Nucleus accumbens (tissue), 56 donors: ENCODE measurements at places on chromosomes 13 and 19.

- no peak for DNase-seq
Measured at GRCh38 chr13:29106651-29107050, 286.5 kb downstream of the MTUS2 start.

GRCh38 chr19:48837051-48837524 is 797 bp upstream of the HSD17B14 start:
- peak; percentile 88 for DNase-seq

DNA sequence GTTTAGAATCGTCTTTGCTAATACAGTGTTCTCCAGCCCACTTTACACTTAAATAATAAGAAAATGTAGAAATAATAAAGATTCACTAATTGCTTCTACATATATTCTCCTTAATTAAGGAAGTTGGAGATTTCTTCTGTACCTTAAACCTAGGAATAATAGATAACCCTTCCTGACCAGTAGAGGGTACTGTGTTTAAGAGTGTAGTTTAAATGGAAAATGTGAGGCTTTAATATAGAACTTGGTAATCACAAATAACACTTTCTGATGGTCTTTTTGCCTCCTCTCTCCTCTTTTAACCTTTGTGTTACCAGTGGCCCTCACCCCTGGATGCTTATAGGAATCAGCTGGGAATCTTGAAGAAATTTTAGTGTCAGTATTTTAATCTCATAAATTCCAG is 20.7 kb downstream of the POMP start:
- DNase-seq: no peak

GRCh38 chr13:62483774-62484173 is 1068.1 kb upstream of the PCDH20 start:
- no peak for DNase-seq

GRCh38 chr13:51643882-51644281 is 59.6 kb downstream of the WDFY2 start:
- DNase-seq: no peak

GRCh38 chr19:18160971-18161635 is 8.1 kb downstream of the PIK3R2 start:
- DNase-seq: peak; percentile 27

DNA sequence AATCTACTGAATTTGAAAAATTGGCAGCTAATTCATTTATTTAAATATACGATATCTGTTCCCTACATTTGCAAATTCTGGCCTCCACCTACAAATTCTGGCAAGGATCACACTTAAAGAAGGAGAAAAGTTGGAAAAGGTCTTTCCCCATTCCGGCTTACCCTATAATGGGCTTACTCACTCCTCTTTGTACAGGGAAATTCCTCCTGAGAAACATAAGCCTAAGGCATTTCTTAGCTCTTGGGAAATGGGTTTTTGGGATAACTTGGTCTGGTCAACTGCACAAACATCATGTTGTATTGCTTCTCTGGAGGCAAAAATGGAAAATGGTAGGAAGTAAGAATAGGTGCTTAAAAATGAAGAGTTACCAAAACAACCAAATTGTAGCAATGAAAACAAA is 25.5 kb downstream of the KCTD12 start:
- no peak for DNase-seq

- DNase-seq: no peak
Measured at GRCh38 chr19:58563034-58563573, 4.7 kb upstream of the UBE2M start.

- no peak for DNase-seq
Measured at GRCh38 chr19:30004403-30004802, 62.4 kb downstream of the URI1 start.

DNA sequence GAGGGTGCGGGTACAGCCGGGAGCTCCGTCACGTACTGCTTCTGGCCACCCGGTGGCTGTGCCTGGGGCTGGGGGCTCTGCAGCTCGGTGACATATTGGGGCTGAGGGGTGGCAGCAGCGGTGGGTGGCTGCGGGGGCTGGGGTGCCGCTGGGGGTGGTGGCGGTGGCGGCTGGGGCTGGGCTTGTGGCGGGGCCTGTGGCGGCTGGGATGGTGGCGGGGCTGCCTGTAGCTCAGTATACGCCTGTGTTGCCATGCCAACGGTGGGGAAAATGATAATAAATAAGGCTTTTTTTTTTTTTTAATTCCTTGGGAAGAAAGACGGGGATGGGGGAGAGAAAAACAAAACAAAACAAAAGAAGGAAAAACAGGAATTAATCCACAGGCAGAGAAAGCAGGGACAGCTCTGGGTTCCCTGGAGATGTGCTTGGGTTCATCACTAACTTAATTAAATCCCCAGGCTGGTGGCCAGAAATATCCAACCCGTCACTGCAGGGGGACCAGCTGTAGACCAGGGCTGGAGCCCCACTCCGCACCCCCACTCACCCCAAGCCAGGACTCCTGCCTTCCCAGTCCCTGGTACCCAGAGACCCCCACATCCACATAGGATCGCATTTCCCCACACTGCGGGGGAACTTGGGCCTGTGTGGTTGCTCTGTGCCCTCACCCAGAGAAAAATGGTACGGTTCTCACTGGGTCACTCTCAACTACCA is 12.4 kb downstream of the RFX1 start:
- DNase-seq: no peak

DNA sequence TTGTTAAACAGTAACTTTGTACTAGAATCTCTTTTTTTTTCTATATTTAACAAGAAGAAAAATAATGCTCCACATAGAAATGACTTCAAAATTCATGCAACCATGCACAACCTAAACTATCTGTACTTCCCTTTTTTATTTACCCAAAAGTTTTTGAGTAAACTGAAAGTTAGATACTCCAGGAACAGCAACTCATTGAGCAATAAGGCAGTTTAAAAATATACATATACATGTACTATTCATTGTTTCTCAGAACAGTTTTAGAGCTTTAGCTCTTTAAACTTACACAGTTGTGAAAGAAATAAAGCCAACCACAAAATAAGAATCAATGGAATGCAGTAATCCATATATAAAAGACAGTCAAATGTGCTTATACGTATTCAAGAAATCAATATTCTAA is 39.2 kb downstream of the MTMR6 start:
- no peak for DNase-seq

- no peak for DNase-seq
Measured at GRCh38 chr13:31963631-31964030, 67.9 kb upstream of the FRY start.

DNA sequence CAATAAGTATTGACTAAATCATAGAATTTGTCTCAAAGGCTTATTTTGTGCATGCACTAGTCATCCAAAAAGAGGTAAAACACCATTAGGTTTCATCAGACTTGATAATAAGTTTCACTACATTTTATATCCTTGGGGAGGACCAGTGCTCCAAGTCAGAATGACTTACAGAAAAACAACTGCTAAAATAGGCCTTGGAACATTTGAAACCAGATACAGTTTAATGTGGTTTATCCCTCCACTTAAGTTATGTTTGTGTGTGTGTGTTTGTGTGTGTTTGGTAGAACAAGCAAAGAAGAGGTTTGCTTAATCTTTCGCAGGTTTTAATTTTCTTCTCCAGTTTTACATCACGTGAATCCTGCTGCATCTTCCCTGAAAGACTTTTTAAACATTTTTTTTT is 570.9 kb downstream of the PCDH9 start:
- DNase-seq: no peak

DNA sequence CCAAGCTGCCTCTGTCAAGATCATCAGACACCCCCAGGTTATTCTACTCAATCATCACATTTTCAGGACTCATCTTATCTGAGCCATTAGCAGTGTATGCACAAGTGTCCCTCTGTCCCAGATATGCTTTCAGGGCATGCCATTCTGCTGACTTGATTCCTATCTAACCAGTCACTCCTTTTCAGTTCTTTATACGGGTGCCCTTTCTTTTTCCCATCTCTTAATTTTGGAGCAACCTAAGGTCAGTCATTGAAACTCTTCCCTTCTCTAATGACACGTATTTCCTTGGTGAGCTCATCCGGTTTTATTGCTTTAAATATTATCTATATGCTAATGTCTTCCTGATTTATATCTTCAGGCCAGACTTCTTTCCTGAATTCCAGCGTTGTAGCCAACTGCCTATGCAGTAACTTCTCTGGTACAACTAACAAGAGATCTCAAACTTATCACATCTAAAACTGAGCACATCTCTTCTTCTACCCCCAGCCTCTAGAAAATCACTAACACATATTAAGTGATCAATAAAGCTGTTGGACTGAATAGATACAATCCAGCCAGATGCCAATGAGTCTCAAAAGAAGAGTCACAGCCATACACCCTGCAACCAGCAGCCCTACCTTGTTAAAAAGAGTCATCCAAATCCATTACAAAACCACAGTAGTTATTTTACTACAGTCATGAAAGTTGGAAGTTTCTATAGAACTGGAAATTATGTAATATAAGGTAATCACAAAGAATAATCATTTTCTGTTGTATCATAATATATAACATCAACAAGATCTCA is 58.8 kb downstream of the DCLK1 start:
- DNase-seq: no peak

DNA sequence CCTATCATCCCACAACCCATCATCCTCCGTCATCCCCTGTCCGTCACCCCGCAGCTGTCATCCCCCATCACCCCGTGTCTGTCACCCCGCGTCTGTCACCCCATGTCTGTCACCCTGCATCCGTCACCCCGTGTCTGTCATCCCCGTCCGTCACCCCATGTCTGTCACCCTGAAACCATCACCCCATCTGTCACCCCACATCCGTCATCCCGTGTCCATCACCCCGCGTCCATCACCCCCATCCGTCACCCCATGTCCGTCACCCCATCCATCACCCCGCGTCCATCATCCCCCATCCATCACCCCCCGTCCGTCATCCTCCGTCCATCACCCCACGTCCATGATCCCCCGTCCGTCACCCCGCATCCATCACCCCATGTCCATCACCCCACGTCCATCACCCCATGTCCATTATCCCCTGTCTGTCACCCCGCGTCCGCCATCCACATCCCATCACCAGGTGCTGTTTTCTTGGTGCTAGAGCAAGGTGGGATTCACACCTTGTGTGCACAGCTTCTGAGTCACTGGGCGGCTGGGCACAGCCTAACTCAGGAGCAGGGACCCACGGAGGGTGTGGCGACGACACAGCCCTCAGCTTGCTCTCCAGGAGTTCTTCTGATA is 24.2 kb downstream of the RASA3 start:
- no peak for DNase-seq

DNA sequence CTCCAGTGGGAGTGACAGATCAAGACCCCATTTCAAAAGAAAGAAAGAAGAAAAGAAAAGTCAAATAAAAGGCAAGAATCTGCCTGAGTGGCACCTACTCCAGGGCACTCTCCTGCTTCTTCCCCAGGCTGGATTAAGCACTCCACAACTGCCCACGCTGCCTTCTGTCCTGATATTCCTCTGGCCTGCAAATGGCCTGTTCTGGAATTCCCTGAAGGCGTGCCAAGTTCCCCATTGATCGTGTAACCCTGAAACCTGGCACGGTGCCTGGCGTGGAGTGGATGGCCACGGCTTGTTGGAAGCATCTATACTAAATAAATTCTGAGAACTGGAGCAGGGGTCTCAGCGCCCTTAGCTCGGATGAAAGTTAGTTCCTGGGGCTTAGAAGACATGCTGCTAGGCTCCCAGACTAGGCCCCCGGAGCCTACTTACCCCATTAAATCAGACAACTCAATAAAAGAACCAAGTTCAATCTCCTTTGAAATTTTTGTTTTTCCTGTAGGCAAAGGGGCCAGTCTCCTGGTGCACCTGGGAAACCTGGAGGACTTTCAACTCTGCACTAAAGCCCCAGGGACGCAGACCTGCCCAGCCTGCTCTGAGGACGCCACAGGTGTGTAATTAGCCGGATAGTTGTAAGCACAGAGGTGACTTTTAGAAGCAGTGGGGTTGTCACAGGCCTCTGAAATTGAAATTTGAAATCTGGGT is 21.9 kb downstream of the ANKRD27 start:
- peak; percentile 69 for DNase-seq

GRCh38 chr13:57865600-57866294 is 234.2 kb downstream of the PCDH17 start:
- no peak for DNase-seq

- no peak for DNase-seq
Measured at GRCh38 chr19:28948566-28948965, 264.4 kb downstream of the UQCRFS1 start.

GRCh38 chr13:100203696-100204367 is 114.9 kb downstream of the PCCA start:
- no peak for DNase-seq

- no peak for DNase-seq
Measured at GRCh38 chr19:8569066-8569771, 8.0 kb downstream of the MYO1F start.

GRCh38 chr13:91349992-91350911 is 2.8 kb downstream of the MIR17HG start:
- DNase-seq: no peak

DNA sequence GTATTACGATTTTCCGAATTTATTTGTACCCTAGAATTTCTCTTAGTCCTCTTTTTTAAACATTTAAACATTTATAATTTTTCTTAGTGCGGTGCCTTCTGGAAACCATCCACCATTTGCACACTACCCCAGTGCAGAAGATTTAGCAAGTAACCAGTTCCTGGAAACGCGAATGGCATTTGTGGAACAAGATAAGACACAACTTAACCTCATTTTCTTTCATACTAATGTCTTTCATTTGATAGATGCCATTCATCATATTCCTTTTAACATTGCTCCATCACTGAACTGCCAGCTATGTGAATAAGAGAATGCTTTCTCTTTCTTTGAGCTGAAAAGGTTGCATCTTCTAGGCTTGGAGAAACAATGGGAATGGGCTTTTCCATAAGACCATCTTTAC is 6.8 kb downstream of the FRY start:
- no peak for DNase-seq

DNA sequence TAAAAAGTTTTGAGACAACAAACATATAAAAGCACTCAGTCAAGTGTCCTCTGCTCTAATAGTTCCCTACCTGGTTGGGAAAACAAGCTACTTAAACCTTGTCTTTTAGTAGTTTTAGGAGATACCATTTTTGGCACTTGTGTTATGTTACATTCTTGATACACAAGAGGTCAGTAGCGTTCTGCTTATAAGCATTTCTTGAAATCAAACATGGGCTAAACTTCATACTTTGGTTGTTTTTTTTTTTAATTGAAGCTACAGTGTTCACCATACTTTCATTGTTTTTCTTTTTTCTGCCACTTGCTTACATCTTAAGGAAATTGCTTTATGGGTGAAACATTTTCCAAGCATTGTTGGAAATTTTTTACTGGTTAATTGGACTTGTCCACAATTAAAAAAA is 12.9 kb downstream of the NHLRC3 start:
- DNase-seq: no peak
